ENCODE measurements at places on chromosomes 12 and 14. TPM values are rescaled to one million over a fixed set of nuclear protein-coding genes. Genes with fewer than 3 reads are reported as not detected.

INHBC gene
- polyA plus RNA-seq, result not detected

JDP2 gene
- polyA plus RNA-seq, result 14.9 TPM

KRT7 gene
- not detected for polyA plus RNA-seq

KRT85 gene
- not detected for polyA plus RNA-seq

IL31 gene
- not detected for polyA plus RNA-seq

KSR2 gene
- not detected for polyA plus RNA-seq

SMIM41 gene
- polyA plus RNA-seq, result not detected

FAIM2 gene
- polyA plus RNA-seq, result not detected

FAM181A gene
- polyA plus RNA-seq, result not detected

C12orf54 gene
- polyA plus RNA-seq, result not detected

APOF gene
- not detected for polyA plus RNA-seq

SRRM4 gene
- polyA plus RNA-seq, result not detected

KRT80 gene
- polyA plus RNA-seq, result not detected

ZFP36L1 gene
- 275 TPM for polyA plus RNA-seq

PLEKHG7 gene
- 12.0 TPM for polyA plus RNA-seq

ASIC1 gene
- not detected for polyA plus RNA-seq

TRMT5 gene
- polyA plus RNA-seq, result 8.4 TPM

ENDOU gene
- polyA plus RNA-seq, result not detected

PLXNC1 gene
- polyA plus RNA-seq, result 6.6 TPM

TSPAN31 gene
- polyA plus RNA-seq, result 52.8 TPM

EIF2S1 gene
- 124 TPM for polyA plus RNA-seq

SMCO2 gene
- polyA plus RNA-seq, result not detected

RNF212B gene
- polyA plus RNA-seq, result not detected

ANO2 gene
- not detected for polyA plus RNA-seq

HIGD1C gene
- 1.4 TPM for polyA plus RNA-seq

RFX4 gene
- polyA plus RNA-seq, result not detected

TEX22 gene
- polyA plus RNA-seq, result 1.0 TPM

EFCAB11 gene
- 7.8 TPM for polyA plus RNA-seq

GPR68 gene
- polyA plus RNA-seq, result 1.6 TPM

DGKA gene
- polyA plus RNA-seq, result 114 TPM

NDUFB1 gene
- 279 TPM for polyA plus RNA-seq

TRIAP1 gene
- polyA plus RNA-seq, result 53.0 TPM

DCAF5 gene
- 57.9 TPM for polyA plus RNA-seq

NKX2-1 gene
- not detected for polyA plus RNA-seq

CAMKK2 gene
- polyA plus RNA-seq, result 17.0 TPM

GALNT8 gene
- polyA plus RNA-seq, result 0.48 TPM

TCL1B gene
- not detected for polyA plus RNA-seq

GLIPR1L2 gene
- polyA plus RNA-seq, result 1.6 TPM

BTBD6 gene
- polyA plus RNA-seq, result 2.3 TPM

TPPP2 gene
- not detected for polyA plus RNA-seq

LRP1-AS gene
- not detected for polyA plus RNA-seq

RAB5B gene
- polyA plus RNA-seq, result 54.7 TPM

CPM gene
- 5.8 TPM for polyA plus RNA-seq

GRIP1 gene
- polyA plus RNA-seq, result not detected

ARHGEF25 gene
- polyA plus RNA-seq, result not detected

PDE3A gene
- not detected for polyA plus RNA-seq

FAM90A1 gene
- not detected for polyA plus RNA-seq

ATXN7L3B gene
- 20.3 TPM for polyA plus RNA-seq

CELA1 gene
- polyA plus RNA-seq, result 0.58 TPM

TMEM233 gene
- polyA plus RNA-seq, result not detected

FAM222A gene
- 0.10 TPM for polyA plus RNA-seq

DERA gene
- polyA plus RNA-seq, result 29.9 TPM

GZMH gene
- polyA plus RNA-seq, result 24.2 TPM

NGB gene
- not detected for polyA plus RNA-seq

ADSS1 gene
- polyA plus RNA-seq, result not detected

FAM186B gene
- 0.16 TPM for polyA plus RNA-seq

SDS gene
- not detected for polyA plus RNA-seq

Data from IgD-negative memory B cell (primary cell).